Effector CD8-positive, alpha-beta T cell (primary cell): ENCODE measurements at places on chromosomes 1 and 21.
A peak's percentile ranks its signal among the peaks of the same experiment; 100 is the strongest.

DNA sequence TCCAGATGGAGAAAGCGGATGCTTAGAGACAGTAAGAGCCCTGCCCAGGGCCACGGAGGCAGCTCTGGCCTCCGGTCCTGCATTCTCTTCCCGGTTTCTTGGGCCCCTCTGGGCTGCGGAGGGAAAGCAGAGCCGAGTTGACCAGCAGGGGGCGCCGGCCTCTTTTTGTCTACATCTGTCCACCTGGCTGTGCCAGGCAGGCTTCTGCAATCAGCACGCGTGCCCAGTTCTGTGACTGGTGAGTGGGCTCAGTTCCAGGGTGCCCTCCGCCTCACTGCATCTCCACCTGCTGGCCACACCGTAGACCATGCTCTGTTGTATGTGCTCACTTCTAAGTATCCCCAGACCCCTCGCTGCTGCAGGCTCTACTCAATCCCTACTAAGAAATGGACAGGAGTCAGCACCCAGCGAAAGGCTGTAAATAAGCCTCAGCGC lies 6.7 kb upstream of the HUNK start:
- DNase-seq: peak; percentile 47

- no peak for DNase-seq
These were observed 11.7 kb downstream of the RNU5D-1 start for GRCh38 chr1:44719318-44719717.

- DNase-seq: no peak
These were observed 33.4 kb downstream of the ARNT start for GRCh38 chr1:150842964-150843363.

GRCh38 chr1:106698660-106699059 lies 357.8 kb upstream of the PRMT6 start:
- DNase-seq: no peak

DNA sequence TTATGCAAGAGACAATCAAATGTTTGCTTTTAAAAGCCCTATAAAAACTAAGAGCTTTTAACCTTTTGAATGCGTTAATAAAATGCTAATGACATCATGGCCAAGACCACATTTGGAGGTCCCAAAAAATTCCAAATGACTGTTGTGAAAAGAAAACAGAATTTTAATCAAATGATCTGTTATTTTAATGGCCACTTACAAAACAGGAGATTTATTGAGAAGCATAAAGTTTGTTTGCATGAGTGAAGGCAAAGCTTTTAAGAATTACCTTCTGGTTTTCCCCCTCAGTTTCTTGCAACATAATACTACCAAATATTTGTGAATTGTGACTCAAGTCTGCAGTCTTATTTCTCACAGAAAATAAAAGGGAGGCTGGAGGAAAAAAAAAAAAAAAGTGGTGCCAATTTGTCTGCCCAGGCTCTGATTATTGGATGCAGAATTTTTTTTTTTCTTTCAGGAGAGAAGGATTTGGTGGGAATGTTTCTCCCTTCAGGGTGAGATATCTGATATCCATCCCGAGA lies 60.7 kb downstream of the GORAB start:
- no peak for DNase-seq

GRCh38 chr1:55369474-55369873 lies 154.3 kb upstream of the USP24 start:
- DNase-seq: no peak

DNA sequence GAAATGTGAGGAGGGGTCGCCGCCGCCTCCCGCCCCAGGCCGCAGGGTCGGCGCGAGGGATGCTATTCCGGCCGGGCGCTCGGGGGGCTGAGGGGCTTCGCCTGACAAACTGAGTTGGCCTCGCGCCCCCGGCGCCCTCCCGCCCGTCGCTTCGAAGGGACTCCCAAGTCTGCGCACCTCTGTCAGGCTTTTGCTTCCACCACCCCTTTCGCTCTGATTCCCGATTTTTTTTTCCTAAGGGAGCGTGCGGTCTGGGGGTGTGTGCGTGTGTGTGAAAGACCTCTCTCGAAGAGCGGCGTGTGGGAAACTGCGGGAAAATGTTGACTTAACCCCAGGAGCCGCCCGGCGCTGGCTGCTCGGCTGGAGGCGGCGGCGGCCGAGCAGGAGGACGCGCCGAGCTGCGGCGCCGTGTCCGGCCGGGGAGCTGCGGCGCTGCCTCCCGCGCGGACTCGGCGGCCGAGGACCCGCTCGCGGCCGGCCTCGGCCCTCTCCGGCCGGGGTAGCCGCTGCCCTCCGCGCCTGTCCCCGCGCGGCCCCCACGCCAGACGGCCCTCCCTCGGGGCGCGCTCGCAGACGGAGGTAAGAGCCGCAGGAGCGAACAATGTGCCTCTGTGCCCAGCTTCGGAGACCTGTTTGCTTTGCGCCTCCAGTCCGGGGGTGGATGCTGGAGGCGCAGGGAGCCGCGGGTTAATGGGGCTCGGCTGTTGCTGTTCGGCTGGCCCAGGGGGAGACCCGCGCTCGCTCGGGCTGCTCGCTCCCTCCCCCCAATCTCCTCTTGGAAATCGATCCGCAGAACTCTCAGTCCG lies 1.1 kb downstream of the ADGRL2 start:
- no peak for DNase-seq

GRCh38 chr1:198449261-198449660 lies 91.2 kb downstream of the ATP6V1G3 start:
- DNase-seq: no peak

DNA sequence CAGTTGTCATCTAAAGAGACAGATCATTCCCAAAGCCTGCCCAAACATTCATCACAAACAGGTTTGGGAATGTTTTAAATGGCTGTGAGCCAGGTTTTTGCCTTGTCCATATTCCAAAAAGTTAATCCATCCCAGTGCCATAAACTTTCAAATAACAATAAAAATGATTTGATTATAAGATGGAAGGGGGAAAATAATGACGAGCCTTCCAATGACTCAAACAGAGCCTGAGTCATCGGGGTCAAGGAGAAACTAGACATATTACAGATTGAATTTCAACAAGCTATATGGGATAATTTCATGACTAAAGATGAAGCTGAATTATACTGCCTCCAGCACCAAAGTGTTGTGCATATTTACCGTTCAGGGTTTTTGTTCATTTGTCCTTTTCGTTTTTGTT lies 195.8 kb upstream of the PKN2 start:
- DNase-seq: no peak

DNA sequence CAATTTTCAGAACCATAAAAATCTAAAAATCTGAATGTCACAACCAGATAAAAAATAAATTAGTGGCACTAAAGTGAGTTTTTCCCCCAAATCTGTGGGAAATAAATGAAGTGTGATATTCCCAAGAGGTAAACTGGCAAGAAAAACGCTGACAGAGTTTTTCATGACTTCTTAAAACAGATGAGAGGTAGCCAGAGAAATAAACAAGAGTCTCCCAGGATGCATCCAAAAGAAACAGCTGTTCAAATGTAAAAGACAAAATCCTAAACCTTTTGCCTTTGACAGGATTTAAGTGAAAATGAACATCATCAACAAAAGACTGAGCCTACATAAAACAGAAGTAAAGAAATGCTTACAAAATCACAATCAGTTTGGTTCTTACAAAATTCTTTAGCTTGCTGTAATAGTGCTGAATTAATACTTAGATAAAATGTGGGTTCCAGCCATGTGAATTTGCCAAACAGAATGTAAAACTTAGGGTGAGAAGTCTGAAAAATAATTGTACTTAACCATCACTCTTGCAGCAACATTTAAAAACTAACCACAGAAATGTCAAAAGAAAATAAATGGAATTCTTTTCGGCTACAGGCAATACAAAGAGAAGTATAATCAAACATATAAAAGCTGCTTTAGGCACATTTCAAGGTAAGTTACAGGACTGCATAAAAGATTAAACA lies 133.6 kb downstream of the EIF4G3 start:
- DNase-seq: no peak

GRCh38 chr1:39268906-39269305 lies 64.4 kb downstream of the MACF1 start:
- DNase-seq: no peak

- no peak for DNase-seq
These were observed 642.1 kb upstream of the ADGRL2 start for GRCh38 chr1:81158592-81158991.

DNA sequence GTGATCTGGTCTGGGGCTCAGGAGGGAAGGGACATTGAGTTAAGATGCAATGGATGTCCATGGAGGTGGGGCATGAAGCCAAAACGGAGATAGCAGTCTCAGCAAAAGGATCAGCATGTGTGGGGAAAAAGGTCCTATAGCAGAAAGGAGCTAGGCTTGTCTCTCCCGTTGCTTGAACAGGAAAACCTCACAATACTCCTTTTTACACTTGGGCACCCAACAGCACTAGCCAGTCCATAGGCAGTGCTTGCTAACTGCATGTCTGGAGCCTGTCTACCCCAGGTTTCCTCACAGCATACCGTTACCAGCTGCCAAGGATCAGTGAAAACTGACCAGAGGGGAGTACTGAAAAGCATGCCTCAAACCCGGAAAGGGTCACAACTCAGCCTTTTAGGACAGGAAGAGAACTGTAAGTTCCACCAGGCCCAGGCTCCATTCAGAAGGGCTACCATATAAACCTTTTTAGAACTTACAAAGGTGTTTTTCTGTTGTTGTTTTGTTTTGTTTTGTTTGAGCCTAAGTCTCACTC lies 78.6 kb downstream of the JAK1 start:
- no peak for DNase-seq

DNA sequence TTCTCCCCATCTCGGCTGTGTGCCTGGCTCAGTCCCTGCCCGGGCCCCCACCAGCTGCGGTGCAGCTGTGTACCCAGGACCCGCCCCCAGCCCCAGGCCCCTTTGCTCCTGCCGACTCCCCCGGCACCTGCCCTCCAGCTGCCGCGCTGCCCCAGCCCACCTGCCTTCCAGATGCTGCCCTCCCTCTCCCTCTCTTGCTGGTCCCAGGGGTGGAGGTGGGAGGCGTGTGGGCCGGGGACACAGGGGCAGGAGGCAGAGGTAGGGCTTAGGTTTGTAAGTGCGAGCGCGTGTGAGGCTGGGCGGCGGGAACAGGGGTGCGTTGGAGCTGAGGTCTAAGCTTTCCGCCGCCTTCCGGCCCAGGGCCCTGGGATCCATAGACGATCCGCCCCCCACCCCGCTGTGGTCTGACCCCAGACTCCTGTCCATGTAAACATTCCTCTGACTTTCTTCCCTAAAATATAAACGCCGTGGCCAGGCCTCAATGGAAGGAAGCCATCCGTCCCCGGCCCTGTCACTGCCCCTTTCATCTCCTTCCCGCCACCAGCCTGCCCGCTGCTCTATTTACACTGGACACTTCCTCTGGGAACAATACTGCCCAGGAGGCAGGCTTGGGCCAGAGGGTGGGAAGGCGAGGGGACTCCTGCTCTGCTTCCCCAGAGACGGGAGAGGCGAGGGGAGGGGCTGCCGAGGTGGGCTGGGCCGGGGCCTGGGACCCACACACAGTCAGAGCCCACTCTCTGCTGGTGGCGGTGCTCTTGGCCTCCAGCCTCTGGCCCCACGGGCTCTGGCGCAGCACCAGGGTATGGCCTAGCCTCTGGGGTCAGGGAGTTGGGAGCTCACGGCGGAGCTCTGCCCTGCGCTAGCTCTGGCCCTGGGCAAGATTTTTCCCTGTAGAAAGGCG lies 128.3 kb downstream of the CASZ1 start:
- no peak for DNase-seq

DNA sequence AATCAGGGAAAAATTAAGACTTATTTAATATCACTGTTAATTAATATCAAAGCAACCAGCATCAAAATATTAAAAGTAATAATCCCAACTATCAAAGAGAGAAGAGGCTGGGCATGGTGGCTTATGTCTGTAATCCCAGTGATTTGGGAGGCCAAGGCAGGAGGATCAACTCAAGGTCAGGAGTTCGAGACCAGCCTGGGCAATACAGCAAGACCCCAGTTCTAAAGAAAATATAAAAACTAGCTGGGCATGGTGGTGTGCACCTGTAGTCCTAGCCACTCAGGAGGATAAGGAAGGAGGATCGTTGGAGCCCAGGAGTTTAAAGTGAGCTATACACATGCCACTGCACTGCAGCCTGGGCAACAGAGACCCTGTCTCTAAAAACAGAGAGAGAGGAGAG lies 43.2 kb downstream of the AHCTF1 start:
- DNase-seq: no peak

DNA sequence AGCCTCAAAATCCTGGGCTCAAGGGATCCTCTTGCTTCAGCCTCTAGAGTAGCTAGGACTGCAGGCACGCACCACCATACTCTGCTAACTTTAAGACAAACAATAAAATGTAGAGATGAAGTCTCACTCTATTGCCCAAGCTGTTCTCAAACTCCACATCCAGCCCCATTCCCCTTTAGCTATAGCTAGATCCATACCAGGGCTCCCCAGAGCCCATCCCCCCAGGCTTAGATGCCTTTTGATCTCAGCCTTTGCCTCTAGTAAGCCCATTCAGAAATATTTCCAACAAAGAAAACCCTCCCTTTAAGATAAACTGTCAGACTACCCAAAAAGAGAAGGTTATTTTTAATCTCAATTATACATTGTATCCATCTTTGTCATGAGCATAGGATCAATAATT lies 325.4 kb downstream of the CHRM3 start:
- DNase-seq: no peak

DNA sequence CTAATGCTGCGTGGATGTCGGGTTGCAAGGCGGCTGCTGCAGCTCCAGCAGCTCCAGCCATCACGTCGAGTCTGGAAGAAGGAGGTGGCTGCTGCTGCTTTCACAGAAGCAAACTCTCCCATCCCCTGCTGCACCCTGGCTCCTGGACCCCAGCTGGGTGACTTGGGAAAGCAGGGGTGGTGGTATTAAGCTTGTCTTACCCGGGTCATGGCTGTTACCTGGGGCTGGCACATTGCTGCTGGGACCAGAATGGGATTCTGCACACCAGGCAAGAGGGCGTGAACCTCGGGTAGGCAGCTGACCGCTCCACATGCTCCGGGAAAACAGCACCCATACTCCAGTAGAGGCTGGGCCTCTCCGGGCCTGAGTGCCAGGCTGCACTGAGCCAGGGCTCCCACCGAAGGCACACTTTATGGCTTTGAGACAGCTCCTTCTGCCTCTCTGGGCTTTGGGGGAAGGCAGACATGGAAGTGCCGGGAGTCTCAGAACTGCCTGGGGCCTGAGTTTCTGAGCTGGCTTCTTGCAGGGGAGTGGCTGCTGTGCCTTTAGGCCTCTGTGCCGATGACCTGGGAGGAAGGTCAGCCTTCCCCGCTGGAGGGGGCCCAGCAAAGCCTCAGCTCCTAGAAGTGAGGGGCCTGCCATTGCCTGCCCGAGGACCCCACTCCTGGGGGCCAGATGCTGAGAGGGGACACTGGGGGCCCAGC lies 1.2 kb downstream of the SMIM1 start:
- no peak for DNase-seq

GRCh38 chr1:85349224-85349623 lies 72.8 kb upstream of the BCL10 start:
- no peak for DNase-seq

DNA sequence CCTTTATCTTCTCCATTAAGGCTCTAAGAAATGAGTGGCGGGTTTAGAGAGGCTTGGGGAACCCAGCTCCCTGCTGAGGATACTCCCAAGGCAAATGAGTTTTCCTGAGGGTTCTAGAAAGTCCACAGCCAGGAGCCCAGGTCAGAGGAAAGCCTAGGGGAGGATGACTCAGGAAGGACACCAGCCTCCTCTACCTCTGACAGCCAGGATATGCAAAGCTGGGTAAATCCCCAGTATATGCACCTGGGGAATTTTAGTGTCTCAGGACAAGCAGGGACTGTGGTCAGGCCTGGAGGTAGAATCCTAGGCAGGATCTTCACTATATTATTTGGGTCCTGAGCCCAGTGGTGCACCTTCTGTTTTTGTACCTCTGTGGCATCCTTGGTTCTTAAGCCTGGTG lies 23.5 kb upstream of the WNT4 start:
- DNase-seq: no peak

GRCh38 chr21:42558846-42559245 lies 45.2 kb downstream of the SLC37A1 start:
- no peak for DNase-seq

GRCh38 chr1:18309552-18310155 lies 171.1 kb upstream of the KLHDC7A start:
- no peak for DNase-seq
